ENCODE measurements at places on chromosomes 5 and 9. TPM values are rescaled to one million over a fixed set of nuclear protein-coding genes. Genes with fewer than 3 reads are reported as not detected.
A peak's percentile ranks its signal among the peaks of the same experiment; 100 is the strongest.

Gene SPINK4
- total RNA-seq: not detected

GRCh38 chr9:94168203-94169000 lies 84.1 kb downstream of the PTPDC1 start:
- DNase-seq: no peak
- peak overlapping the region; percentile 91 for H3K27ac ChIP-seq
- H3K4me1 ChIP-seq: peaks cover 51% of the 10 kb centered on the region
- peaks cover 18% of the 10 kb centered on the region for H3K36me3 ChIP-seq

DNA sequence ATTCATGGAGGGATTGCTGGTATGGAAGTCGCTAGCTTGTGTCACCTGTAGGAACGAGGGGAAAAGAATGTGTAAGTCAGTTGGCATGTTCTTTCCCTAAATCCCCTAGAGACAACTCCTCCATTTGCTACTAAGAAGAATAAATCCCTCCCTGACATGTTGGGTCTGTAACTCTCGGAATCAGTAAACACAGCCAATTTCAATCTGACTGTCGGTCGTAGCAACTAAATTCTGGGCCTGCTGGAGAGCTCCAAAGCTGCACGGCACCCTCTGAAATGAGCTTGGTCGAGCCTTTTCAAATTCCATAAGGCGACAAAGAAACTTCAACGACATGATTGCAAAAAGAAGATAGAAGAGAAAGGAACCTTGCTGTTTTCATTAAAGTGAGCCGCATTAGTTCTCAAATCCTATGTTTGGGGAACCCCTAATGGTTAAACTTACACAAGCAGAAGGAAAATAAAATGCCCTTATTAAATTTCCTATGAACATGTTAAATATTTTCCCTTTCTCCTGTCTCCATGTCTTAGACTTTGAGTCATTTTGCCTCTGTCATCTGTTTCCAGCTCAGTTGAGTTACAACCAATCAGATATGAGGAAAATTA lies 735.8 kb upstream of the WWC1 start:
- no peak overlapping the region for H3K4me3 ChIP-seq
- no peak for DNase-seq
- H3K36me3 ChIP-seq: no peaks in the 10 kb centered on the region
- H3K4me1 ChIP-seq: no peaks in the 10 kb centered on the region
- no peak overlapping the region for H3K27ac ChIP-seq

GRCh38 chr5:61991430-61991829 lies 314.6 kb upstream of the KIF2A start:
- no peaks in the 10 kb centered on the region for H3K4me1 ChIP-seq
- no peaks in the 10 kb centered on the region for H3K27me3 ChIP-seq
- H3K27ac ChIP-seq: no peak overlapping the region

All from activated naive CD8-positive, alpha-beta T cell treated with anti-CD3 and anti-CD28 coated beads, Interleukin-2, amount 10 ng/mL, durations not matched to agents 7 days and 5 days (primary cell).